ENCODE measurements at places on chromosomes 11 and 22.
A peak's percentile ranks its signal among the peaks of the same experiment; 100 is the strongest.

GRCh38 chr11:134261626-134262488, 8.5 kb downstream of the ACAD8 start:
- DNase-seq, result peak; percentile 45

DNA sequence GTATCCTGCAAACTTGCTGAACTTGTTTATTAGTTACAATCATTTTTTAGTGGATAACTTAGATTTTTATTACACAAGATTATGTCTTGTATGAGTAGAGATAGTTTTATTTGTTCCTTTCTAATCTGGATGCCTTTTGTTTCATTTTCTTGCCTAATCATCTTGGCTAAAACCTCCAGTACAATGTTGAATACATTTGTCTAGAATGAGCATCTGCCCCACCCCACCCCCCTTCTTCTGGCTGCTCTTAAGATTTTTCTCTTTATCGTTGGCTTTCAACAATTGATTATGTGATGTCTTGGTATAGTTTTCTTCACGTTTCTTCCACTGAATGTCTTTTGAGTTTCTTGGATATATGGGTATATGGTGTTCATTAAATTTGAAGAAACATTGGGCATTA, 37.3 kb upstream of the TUB start:
- DNase-seq, result no peak

GRCh38 chr11:69546735-69547370, 65.4 kb downstream of the LINC01488 start:
- peak; percentile 69 for DNase-seq

DNA sequence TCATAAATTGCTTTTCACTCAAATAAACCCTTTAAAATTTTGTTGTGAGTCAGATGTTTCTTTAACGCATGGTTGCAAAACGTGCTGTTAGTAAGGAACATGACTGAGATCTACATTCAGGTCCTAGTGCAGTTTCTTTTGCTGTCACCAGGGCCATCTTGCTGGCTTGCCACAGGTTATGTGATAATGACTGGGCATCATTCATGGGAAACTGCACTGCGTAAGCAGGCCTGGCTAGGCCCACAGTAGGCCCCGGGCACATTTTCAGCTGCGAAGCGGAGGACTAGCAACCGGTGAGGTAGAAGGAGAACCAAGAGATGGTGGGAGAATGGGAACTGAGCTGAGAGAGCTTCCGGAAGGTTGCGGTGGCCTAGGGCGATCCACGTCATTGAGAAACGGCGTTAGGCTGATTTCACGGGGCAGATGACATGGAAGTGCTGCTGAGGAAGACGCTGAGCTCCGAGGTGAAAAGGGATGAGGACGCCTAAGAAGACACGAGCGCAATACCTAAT, 3.2 kb upstream of the KLHDC7B start:
- DNase-seq, result no peak

DNA sequence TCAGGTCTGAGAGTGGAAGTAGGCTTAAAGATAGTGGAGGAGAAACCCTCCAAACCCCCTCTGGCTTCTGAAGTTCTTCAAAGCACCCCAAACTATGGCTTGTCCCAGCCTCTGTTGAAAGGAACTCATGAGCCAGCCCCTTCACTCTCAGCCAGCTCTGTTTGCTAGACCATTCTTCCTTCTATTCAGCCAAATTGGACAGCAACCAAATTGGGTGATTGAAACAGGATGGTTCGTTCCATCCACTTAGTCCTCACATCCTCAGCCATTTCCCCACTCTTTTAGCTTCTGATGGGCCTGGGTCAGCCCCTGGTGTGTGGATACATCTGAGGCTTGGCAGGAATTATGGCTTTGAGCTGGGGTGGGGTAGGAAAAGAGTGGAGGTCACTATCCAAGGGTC, 4.5 kb downstream of the HTR3A start:
- no peak for DNase-seq

DNA sequence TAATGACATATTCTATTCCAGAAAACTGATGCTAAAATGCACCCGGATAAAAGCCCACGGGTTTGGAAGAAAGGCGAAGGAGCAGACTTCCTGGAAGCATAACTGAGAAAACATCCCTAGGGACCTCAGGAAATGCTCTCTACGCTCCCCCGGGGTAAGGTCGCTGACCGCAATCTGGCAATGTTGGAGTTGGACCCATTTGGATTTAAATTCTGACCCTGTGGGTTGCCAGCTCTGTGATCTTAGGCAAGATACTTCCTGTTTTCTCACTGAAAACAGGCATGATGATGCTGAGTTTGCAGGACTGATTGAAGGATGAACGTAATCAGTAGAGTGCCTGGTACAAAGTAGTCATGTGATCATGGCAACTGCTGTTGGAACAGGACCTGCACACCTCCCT, 1054.0 kb downstream of the NTM start:
- no peak for DNase-seq

- no peak for DNase-seq
Observed at GRCh38 chr11:30364139-30364836, 41.4 kb downstream of the ARL14EP start.

- DNase-seq, result no peak
Observed at GRCh38 chr11:76667856-76668255, 2.7 kb downstream of the LRRC32 start.

DNA sequence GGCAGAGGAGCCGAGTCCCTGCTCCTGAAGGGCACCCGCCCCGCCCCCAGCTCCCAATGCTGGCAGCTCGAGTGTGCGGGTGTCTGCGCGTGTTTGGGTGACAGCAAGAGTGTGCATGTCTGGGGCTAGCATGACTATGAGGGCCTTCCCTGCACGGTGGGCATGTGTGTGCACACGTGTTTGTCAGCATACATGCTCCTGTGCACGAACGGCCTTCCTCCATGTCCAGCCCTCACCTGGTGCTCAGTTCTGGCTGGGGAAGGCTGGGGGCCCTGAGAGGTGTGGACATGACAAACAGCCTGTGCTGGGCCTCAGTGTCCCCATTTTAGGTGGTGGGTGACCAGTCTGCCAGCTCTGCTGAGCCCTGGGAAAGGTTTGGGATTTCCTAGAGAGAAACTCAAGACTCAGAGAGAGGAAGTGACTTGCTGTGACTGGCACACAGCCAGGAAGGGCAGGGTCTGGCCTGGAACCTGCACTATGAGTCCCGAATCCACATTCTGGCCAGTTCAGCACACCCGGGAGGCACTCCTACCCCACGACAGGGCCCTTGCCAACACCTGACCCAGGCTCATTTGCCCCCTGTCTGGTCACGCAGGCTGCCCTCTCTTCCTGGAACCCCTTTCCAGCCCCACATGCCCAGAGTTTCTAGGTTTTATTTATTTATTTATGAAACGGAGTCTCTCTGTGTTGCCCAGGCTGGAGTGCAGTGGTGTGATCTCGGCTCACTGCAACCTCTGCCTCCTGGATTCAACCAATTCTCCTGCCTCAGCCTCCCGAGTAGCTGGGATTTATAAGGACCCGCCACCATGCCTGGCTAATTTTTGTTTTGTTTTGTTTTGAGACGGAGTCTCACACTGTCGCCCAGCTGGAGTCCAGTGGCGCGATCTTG, 3.3 kb upstream of the SHISA8 start:
- no peak for DNase-seq

DNA sequence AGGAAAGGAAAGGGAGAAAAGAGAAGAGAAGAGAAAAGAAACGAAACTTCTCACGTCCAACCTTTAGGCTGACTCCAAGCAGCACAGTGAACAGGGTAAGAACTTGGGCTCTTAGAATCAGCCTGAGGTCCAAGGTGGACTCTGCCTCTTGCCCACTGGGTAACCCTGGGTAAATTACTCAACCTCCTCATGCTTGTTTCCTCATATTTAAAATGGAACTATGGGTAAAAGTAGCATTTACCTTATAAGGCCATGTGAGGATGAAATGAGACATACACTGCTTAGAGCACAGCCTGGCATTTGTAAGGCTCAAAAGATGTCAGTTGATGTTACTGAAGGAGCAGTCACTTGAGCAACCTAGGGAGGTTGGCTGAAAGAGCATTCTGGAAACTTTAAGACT, 107.9 kb downstream of the C11orf58 start:
- no peak for DNase-seq

GRCh38 chr11:31096191-31096805, 273.2 kb downstream of the DCDC1 start:
- no peak for DNase-seq

GRCh38 chr22:21567456-21568346, at the start of gene UBE2L3:
UBE2L3 (plus strand) TSS chr22:21567714; CDS start chr22:21567745, 31 bp downstream.
- DNase-seq, result peak; percentile 87

DNA sequence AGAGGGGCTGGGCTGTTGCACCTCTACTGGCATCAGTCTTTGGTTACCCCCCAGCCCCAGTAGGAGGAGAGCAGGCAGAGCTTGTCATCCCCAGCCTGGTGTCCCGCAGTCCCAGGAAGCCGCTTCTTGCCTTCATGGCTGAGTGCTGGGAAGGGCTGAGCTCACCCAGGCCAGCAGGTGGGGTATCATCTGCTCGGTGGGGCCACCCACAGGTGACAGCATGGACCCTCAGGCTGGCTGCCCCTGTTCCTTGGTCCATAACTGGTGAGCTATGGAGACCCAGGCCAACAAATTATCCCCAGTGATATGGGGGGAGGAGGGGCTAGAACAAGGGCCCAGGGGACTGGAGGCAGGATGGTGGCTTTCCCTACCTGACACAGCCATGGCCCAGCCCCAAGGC, 6.5 kb upstream of the RHOD start:
- no peak for DNase-seq

- no peak for DNase-seq
Observed at GRCh38 chr11:30255637-30256036, 24.8 kb downstream of the FSHB start.

- no peak for DNase-seq
Observed at GRCh38 chr11:103903621-103904323, 132.7 kb upstream of the DDI1 start.

DNA sequence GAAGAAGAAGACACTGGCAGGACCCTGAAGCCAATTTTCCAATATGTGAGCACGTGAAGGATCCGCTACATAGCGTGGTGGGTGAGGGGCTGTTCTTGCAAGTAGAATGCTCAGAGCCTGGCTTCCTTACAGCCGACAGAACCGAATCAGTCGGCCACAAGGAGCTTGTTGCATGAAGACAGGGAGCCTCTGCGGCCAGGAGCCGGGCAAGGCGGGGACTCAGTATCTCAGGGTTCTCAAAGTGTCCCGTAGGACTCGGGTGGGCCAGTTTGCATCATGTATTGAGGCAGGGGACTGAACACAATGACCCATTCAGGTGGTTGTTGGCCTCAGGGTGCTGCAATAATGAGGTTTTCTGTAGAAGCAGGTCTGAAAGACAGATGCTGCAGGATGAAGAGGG, 289.5 kb downstream of the NTM start:
- no peak for DNase-seq

DNA sequence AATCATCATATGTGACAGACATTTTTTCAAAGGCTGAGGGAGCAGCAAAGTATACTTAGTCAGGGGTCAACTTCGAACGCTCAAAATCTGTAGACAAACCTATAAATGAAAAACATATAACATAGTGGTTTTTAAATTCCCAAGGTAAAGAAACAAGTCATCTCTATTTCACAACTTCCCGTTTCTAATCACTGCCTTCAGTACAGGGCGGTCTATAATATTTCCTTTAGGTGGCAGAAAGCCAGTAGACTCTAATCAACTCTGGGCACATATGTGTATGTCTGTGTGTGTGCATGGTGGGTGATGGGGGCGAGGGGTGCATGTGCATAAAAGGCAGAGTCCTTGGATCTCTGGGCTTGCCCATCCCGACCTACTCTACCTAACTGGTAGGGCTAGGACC, 55.0 kb upstream of the ARFGAP3 start:
- DNase-seq, result no peak

- no peak for DNase-seq
Observed at GRCh38 chr22:49855251-49855911, 1.7 kb downstream of the ZBED4 start.

- no peak for DNase-seq
Observed at GRCh38 chr11:112172362-112172994, 2.8 kb upstream of the BCO2 start.

DNA sequence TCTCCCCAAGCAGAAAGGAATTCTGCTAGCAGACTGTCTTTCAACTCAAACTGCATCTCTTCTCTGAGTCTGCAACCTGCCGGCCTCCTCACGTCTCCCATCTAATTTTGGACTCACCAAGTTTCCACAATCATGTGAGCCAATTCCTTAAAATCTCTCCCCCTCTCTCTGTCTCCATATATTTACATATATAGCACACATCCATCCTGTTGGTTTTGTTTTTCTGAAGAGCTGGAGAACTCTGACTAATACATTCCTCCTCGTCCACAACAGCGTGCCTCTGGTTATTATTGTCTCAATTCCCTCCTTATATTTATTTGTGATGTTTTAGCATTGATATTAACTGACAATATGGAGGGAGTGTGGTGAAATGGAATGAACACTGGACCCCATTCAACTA, 29.6 kb upstream of the FJX1 start:
- DNase-seq, result no peak

- DNase-seq, result no peak
Observed at GRCh38 chr11:68231621-68232020, 18.5 kb upstream of the KMT5B start.

- DNase-seq, result no peak
Observed at GRCh38 chr11:102955624-102956023, at the start of gene MMP13. MMP13 (minus strand) TSS chr11:102955732; CDS start chr11:102955705, 27 bp downstream.

DNA sequence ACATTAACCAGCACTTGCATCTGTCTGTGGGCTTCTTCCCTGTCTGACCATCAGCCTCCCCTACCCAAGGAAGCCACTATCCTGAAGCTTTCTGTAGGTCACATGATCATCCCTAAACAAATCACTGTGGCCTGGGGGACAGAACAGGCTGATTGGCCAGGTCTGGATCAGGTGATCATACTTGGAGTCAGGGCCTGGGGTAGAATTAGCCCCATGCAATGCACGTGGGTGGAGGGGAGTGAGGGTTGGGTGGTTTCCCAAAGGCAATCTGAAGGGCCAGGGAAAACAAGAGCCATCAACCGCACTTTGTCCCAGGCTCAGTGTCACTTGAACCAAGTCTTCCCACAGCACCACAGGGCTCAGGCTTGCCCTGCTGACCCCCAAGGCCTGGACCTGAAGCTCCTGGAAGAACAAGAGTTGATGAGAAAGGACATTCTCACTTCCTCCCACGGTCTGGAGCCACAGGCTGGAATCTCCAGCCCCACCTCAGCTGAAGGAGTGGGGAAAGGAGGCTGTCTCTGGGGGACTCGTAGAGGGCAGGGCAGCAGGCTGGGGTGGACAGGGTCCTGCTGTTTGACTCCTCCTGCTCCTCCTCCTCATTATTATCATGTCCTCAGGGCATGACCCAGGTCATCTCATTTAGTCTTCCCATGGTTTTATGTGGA, 31.5 kb upstream of the TSPAN18 start:
- DNase-seq, result no peak

GRCh38 chr11:129694966-129695365, 120.7 kb upstream of the TMEM45B start:
- DNase-seq, result no peak

Data from activated naive CD4-positive, alpha-beta T cell treated with anti-CD3 and anti-CD28 coated beads, Interleukin-2, amount 50 U/mL, for 16 hours (primary cell).